ENCODE measurements at places on chromosomes 12 and 14.

DNA sequence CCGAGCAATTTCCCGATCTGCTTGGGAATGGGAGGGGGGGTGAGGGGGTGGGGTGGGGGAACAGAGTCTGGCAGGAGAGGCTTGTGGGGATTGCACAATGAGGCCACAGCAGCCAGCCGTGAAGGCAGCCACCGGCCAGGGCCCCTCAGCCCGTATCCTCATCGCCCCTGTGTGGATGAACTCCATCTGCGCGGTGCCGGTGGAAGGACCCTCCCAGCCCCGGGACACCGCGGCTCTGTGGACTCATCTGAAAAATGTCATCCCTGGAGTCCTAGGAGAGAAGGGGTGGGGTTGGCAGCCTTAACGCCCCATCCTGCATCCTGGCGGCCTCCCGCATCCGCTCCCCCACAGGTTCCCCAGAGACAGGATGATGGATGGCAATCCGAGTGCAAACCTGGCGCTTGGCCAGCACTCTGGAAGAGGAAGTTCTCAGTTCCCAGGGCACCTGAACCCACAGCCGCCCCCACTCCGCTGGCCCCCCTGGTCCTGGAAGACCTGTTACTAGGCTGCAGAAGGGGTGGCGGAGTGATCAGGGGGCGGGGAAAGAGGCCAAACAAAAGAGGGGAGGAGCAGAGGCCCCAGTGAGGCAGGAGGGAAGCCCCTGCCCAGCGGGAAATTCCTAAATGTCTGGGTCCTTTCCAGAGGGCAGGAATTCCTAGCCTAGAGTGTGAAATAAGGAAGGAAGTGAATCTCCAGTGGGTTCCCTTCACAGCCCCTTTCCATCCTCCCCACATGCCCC is 1.2 kb upstream of the TNFAIP2 start:
- no peak for DNase-seq

- no peak for DNase-seq
These were observed 272.7 kb downstream of the AEBP2 start for GRCh38 chr12:19712041-19712440.

GRCh38 chr14:100446572-100446971 is 123.4 kb downstream of the SLC25A47 start:
- DNase-seq = no peak

- no peak for DNase-seq
These were observed 74.3 kb downstream of the SRGAP1 start for GRCh38 chr12:63918800-63919300.

GRCh38 chr14:87994974-87995373 is 2.0 kb upstream of the GALC start:
- no peak for DNase-seq

DNA sequence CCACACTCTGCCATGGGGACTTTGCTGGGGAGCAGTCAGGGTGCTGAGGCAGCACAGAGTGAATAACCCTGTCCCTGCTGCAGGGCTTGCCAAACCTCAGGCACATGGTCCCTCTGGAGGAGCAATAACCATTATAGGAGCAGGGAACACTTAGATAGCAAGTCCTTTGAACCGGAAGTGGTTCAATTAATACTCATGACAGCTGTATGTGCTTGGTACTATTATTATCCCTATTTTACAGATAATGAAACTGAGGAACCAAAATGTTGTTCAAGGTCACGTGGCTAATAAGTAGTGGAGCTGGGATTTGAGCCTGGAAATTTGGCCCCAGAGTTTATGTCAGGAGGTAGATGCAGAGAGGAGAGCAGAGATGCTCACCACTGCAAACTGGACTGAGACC is 49.0 kb downstream of the RFX4 start:
- DNase-seq = no peak

DNA sequence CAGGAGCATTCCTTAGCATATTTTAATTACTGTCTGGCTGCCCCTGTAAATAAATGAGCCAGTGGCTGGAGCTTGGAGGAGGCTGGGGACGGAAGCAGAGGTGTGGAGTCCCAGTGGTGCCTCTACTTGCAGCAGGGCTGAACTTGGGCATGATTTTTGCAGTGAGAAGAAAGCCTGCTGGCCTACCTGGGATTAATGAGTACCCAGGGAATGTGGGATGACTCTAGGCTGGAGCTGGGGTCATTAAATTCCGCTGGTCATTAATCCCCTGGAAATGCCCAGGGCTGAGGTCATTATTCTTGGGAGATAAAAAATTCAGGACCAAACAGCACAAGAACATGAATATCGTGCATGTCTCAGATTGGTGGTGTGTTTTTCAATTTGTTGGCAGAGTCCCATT is 753.3 kb downstream of the VRK1 start:
- DNase-seq = no peak

GRCh38 chr12:59886131-59886733 is 290.4 kb downstream of the SLC16A7 start:
- DNase-seq = no peak

DNA sequence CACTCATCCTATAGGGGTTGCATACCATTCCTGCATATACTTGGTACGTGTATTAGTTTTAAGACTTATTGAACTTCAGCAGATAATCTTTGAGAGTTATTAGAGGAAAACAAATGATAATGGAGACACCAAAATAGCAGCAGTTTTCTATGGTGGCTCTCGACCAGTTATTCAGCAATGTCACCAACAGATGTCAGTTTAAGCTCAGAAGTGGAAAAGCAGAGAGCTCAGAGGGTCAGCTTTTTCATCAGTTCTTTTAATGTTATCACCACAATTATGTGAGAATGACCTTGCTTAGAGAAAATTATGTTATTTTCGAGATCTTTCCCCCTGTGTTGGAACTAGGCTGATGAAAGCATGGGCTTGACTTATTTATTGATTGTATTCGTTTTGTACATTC is 32.0 kb downstream of the PTPN11 start:
- DNase-seq = no peak

DNA sequence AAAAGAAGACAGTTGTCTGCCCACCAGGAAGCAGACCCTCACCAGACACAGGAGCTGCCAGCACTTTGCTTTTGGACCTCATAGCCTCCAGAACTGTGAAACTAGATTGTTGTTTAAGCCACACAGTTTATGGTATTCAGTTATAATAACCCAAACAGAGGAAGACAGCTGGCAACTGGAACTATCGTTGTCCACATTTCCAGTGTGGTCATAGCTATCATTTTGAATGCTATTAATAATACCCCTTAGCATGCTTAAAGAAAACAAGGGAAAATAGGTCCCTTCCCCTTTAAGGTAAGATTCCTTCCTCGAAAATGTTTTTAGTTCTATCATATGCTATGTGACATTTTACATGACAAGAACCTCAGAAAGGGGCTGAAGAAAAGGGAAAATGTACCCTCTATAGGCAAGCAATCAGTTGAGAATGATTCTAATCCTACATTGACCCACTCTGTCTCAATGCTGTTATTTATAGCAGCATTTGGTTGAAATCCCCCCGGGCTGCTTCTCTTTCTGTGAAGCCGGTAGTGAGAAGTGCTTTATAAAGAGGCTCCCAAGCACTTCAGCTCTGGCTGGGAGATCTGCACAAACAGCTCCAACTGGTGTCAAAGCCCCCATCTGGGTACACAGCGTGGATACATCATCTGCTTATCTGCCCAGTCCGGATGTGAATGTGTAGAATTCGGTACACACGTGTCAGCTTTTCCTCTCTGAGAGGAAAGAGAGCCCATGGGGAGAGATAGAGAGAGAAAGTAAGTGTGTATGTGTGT is 221.2 kb upstream of the FLRT2 start:
- DNase-seq = no peak

DNA sequence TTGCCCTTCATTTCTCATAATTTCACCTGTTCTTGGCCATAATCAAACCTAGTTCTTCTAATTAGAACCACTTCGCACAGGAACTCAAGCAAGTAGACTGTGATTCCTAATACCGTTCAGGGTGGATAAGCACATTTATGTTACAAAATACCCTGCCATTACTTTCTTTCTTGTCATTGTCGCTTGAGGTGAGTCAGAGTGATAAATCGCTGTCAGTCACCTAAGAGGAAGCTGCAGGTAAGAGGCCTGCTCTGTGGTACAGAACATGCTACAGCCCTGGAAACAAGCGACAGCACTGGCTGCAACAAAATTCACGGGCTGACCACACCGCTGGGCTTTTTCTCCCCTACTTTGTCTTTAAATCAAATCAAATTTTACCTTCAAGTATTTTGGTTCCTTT is 218.2 kb downstream of the ANO6 start:
- DNase-seq = no peak

GRCh38 chr12:130685250-130685787 is 30.8 kb downstream of the RIMBP2 start:
- DNase-seq = no peak

DNA sequence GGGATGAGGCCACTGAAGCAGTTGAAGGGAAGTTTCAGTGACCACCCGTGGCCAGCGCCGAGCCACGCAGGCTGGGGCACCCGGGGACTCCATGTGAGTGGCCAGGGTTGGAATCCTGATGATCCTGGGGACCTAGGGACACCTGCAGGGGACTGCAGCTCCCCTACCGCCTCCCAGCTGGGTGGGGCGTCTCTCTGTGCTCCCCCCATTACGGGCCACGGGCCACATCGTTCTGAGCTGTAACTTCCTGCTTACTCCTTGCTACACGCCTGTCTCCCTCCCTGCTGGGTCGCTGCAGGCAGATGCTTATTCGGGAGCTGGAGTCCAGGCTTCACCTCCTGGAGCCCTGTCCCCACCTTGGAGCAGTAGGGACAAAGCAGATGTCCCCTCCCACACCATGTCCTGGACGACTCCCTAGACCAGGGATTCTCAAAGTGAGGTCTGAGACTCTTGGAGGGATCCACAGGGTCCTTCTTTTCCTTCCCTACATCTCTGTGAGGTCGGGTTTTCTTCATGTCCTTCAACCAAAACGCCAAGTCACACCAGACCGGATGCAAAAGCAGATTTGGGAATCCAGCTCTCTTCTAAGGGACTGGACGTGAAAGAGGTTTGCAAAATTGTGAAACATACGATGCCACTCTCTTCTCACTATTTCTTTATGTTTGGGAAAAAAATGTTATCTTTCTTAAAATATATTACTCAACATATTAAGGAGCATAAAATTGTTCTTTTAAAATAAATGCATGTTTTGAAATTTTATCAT is 85.9 kb upstream of the NCOR2 start:
- DNase-seq = no peak

- DNase-seq = no peak
These were observed 69.6 kb upstream of the DDX11 start for GRCh38 chr12:31003861-31004640.

DNA sequence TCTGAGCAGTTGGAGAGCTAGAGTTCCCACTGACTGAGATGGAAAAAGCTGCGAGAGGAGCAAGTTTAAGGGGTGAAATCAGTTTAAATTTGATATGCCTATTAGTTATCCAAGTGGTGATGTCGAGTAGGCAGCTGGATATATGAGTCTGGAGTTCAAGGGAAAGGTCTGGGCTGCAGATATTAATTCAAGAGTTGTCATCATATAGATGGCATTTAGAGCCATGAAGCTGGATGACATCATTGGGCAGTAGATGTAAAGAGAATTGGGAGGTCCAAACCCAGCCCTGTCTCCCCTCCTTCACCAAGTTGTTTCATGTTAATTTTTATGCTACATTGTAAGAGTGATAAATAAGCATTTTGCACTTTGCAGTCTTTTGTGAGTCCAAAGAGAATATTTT is 898.1 kb downstream of the GALC start:
- no peak for DNase-seq
